KG1 (cell line): ENCODE measurements at places on chromosomes 16 and 17.

GRCh38 chr16:8851761-8852403, 16.9 kb downstream of the CARHSP1 start:
- no peak for DNase-seq

- peak; percentile 70 for DNase-seq
These were observed 286.6 kb upstream of the CCL2 start for GRCh38 chr17:33968350-33969044.

DNA sequence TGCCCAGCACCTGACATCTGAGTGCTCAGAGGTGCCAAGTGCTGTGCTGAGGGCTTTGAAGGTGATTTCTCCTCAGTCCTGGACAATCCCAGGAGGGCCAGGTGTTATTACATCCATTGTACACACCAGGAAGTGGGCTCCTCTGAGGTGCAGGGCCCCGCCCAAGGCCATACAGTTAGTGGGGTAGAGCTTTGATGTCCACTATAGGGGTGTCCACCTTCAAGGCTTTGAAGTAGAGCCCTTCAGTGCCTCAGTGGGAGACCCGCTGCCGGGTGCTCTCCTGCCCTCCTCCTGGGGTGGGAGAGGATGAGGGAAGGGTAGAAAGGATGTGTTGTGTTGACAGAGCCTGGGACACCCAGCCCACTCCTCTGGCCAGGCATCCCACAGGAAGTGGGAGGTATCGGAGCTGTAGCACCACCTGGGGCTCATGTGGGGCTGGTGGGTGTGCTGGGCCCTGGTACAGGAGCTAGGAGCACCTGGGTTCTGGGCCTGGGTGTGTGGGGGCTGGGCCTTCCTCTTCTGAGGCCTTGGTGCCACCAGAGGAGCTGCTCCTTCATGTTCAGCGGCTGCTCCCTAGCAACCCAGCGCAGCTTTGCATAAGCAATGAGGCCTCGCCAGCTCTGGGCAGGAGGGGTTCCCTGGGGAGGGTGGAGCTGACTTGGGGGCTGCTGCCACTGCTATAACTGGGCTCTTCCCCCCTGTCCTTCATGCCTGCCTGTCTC, 7.4 kb downstream of the LASP1 start:
- DNase-seq = no peak

DNA sequence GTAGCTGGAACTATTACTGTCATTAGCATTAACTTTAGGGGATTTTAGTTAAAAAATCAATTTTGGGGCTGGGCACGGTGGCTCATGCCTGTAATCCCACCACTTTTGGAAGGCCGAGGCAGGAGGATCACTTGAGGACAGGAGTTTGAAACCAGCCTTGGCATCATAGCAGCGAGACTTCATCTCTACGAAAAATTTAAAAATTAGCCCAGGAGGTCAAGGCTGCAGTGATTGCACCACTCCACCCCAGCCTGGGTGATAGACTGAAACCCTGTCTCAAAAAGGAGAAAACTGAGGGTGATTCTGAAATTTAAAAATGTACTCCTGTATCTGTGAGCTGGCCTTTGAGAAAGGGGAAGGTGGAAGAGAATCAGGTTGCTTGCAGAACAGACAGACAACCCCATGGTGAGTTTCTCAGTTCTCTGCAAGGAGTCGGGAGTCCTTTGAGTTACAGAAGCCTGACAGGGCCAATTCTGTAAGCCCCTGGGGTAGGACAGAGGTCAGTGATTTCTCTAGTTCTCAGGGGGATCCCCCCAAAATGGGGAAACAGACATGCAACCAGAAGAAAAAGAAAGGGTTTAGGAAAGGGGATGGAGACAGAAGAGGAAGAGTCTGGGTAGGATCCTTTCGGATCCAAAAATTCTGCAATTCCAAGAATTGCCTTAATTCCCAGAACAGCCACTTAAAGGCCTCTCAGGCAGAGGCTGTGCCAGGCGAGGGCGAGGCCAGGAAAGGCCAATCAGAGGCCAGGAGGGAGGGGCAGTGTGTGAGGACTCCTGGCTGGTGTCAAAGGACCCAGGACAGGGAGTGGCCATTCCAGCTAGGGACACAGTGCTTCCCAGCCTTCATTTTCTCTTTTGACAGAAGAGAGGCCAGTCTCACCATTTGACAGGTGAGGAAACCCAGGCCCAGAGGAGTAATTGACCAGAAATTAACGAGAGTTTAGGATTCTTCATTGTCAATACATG, 6.7 kb downstream of the NUPR1 start:
- no peak for DNase-seq

DNA sequence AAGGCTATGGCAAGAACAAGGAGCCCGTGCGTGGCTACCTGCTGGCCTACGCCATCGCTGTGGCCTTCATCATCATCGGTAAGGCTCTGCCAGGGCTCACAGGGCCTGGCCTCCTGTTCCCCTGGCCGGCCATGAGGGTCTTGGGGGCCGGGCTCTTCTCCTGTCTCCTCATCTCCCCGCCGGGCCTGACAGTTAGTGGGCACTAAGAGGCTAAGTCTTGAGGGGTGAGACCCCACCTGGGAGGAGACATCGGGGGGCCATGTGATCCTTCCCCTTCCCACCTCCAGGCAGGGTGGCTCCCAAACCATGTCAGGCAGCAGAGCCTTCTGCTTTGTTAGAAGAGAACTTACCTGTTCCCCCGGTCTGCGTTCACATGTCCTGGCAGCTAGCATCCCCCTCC, 15.2 kb downstream of the SLC12A3 start:
- DNase-seq = no peak

- no peak for DNase-seq
These were observed 79.8 kb upstream of the CDC42EP4 start for GRCh38 chr17:73391331-73392265.

GRCh38 chr17:11637796-11638195, 39.5 kb downstream of the DNAH9 start:
- no peak for DNase-seq

- no peak for DNase-seq
These were observed 5.4 kb downstream of the GFOD2 start for GRCh38 chr16:67713647-67714273.

- DNase-seq = no peak
These were observed 124.2 kb downstream of the PARN start for GRCh38 chr16:14505846-14506245.

- no peak for DNase-seq
These were observed 303.8 kb downstream of the SEC14L1 start for GRCh38 chr17:77444628-77444983.

- no peak for DNase-seq
These were observed 585 bp downstream of the AP1G1 start for GRCh38 chr16:71807905-71808592.

DNA sequence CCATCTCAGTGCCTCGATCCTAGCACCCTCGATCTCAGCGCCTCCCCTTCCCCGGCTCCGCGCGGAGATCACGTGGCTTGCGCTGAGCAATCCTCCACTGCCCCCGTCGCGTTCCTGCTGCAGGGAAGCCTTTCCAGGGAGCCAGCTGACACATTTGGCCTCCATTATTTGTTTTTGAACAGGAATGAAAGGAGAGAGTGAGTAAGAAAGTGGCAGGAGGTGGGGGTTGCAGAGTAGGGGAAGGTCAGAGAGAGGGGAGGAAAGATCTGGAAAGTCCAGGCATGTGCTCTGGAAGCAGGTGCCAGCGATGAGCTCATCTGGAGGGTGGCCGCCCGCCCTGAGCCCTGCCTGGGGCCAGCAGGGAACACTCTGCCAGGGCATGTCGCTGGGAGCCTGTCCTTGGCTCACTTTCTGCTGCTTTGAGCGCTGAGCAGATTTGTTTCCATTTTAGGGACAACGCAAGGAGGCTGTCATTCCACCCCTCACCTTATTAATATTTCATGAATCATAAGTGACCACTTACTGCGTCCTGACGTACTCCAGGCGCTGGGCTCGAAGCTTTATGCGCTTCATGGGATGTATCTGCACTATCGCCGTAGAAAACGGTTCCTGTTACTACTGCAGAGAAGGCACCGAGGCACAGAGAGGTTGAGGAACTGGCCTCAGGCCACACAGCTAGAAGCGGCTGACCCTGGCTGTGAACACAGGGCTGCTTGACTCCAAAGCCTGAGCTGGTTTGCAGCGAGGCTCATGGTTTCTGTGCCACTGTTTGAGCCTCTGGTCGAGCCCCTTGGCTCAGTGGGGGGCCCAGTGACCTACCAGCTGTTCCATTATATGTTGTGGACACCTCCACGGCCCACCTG, 283.1 kb downstream of the SEC14L1 start:
- no peak for DNase-seq

GRCh38 chr17:8475781-8476180, 40.1 kb downstream of the NDEL1 start:
- no peak for DNase-seq

- no peak for DNase-seq
These were observed 152.4 kb downstream of the IRX5 start for GRCh38 chr16:55083052-55083451.
